Activated CD4-positive, alpha-beta T cell treated with anti-CD3 and anti-CD28 coated beads, Interleukin-2, amount 10 ng/mL, durations not matched to agents 24 days and 14 days (primary cell): ENCODE measurements at places on chromosomes 3 and 15. TPM values are rescaled to one million over a fixed set of nuclear protein-coding genes. Genes with fewer than 3 reads are reported as not detected.
A peak's percentile ranks its signal among the peaks of the same experiment; 100 is the strongest.

- no peaks in the 10 kb centered on the region for H3K27me3 ChIP-seq
- H3K4me1 ChIP-seq, result no peaks in the 10 kb centered on the region
- DNase-seq, result no peak
- no peak overlapping the region for H3K4me3 ChIP-seq
- no peaks in the 10 kb centered on the region for H3K36me3 ChIP-seq
- no peak overlapping the region for H3K27ac ChIP-seq
These were observed 528.8 kb downstream of the UNC13C start for GRCh38 chr15:54506977-54507524.

GRCh38 chr3:52521881-52522650, 11.6 kb downstream of the NT5DC2 start:
- H3K4me3 ChIP-seq, result no peak overlapping the region
- H3K27ac ChIP-seq, result no peak overlapping the region
- no peaks in the 10 kb centered on the region for H3K4me1 ChIP-seq
- no peaks in the 10 kb centered on the region for H3K27me3 ChIP-seq
- no peaks in the 10 kb centered on the region for H3K36me3 ChIP-seq

DNA sequence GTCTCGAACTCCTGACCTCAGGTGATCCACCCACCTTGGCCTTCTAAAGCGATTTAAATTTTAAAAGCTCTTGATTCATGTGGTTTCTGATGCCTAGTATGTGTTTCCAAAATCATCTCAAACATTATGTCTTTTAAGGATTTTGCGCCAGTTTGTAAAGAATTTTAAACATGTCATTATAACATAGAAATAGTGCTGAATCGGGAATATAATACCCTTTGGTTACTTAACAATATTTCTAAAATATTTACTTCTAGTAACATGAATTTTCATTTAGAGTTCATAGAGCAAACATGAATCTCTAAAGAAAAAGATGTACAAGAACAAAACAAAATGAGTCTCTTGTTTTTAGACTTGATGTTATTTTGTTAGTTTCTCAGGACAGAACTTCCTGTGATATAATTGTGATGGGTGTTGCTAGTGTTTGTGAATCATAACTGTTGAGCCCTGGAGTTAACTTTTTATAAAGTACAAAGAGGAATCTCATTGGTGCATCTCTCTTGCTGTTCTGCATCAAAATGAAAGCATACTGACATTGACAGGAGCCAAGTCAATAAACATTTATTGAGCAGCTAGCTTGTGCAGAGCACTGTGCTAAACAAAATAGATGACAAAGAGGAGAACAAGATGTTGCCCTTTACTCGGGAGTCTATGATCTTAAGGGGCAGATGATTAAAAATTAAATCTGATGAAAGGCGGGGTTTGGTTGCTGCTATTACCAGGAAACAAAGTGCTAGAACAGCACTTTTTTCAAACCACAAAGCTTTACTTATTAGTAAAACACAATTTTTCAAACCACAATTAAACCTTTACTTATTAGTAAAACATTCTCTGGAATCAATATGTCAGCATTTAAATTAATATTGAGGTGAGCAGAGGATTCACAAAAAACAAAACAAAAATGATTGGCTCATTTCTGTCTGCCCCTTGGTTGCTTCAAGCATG, 73.4 kb downstream of the MME start:
- no peak overlapping the region for H3K4me3 ChIP-seq
- no peaks in the 10 kb centered on the region for H3K36me3 ChIP-seq
- H3K27me3 ChIP-seq, result no peaks in the 10 kb centered on the region
- H3K27ac ChIP-seq, result no peak overlapping the region
- no peaks in the 10 kb centered on the region for H3K4me1 ChIP-seq
- DNase-seq, result no peak

DNA sequence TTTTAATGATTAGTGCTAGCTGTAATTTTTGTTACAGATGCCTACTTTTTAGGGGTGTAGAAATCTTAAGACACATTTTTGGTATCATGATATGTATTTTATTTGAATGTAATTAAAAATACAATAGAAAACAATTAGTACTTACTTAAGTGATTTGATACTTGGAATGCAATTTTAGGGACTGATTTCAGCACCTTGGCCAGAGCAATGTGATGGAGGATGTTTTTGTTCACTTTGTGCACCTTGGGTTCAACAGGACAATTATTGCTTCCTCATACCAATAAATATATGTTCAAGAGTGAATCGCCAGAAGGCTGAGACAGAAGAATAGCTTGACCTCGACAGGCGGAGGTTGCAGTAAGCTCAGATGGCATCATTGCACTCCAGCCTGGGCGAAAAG, 22.3 kb downstream of the GMNC start:
- H3K4me3 ChIP-seq, result no peak overlapping the region
- no peak overlapping the region for H3K27ac ChIP-seq
- H3K4me1 ChIP-seq, result no peaks in the 10 kb centered on the region
- H3K36me3 ChIP-seq, result no peaks in the 10 kb centered on the region
- no peaks in the 10 kb centered on the region for H3K27me3 ChIP-seq

- H3K4me3 ChIP-seq, result no peak overlapping the region
- no peaks in the 10 kb centered on the region for H3K4me1 ChIP-seq
- no peak overlapping the region for H3K27ac ChIP-seq
These were observed 38.2 kb downstream of the VPS13C start for GRCh38 chr15:62021991-62022600.

DNA sequence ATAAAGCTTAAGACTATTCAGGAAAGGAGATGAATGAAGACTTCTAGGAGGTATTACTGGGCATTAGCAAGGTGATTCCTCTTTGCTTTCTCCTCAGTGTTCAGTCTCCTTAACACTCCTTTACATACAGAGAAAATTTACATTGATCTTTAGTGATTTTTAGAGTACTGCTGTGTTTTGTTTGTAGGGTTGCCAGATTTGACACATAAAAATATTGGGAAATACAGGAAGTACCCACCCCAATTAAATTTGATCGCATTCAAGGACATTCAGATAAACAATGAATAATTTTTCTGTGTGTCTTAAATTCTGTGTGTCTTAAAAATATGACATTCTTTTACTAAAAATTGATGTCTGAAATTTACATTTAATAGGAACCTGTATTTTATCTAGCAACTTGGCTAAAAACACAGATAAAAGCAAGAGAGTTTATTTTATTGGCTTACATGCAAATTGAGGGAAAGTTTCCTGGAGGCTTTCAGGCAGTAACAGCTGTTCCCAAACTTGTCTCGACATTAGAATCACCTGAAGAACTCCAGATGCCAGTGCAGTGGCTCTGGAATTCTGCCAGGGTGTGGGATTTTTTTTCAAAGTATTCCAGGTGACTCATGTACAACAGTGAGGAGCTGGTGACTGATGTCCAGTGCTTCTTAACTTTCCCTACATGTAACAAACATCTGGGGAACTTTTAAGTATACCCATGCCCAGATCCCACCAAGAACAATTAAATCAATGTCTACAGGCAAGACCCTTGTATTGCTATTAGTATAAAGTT, 23.4 kb upstream of the PLOD2 start:
- no peaks in the 10 kb centered on the region for H3K36me3 ChIP-seq
- H3K4me3 ChIP-seq, result no peak overlapping the region
- H3K27ac ChIP-seq, result no peak overlapping the region
- DNase-seq, result no peak

The PP2D1 gene
- not detected in 2 replicates for total RNA-seq

The AP3B2 gene
- not detected in 2 replicates for total RNA-seq

DNA sequence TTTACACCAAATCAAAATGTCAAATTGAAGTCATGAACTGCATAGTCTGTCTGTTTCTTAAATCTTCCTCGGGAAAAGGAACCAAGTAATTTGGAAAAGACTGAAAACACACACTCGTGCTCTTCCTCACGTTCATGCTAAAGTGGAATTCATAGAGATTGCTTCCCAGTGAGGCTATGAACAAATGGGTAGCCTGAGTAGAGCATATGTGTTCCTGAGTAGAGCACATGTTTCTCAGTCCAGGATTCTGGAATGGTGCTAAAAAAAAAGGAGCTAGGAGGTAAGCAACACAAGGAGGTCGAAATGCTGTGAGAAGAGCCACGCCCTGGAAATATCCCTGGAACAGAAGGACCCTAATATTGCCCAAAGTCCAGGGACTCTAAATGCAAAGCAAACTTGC, 494.2 kb upstream of the THBS1 start:
- no peak overlapping the region for H3K27ac ChIP-seq
- no peaks in the 10 kb centered on the region for H3K36me3 ChIP-seq
- H3K4me3 ChIP-seq, result no peak overlapping the region
- H3K27me3 ChIP-seq, result peaks cover 12% of the 10 kb centered on the region

DNA sequence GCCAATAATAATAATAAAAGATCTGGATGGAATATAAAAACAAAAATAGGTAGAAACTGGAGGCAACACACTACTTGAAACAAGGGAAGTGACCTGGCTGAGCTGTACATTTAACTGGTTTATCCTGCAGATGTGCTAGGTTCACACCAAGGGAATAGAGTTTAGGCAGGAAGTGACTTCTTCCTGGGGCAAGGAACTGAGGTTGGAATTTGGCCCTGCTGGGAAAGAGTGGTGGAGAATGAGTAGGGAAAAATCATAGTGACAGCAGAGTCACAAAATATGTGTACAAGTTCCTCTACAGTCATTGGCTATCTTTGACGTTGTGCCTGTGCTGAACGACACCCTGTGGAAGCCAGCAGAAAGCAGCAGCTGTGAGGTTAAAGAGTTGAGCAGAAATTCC, 44.1 kb downstream of the ARHGAP11B start:
- H3K4me1 ChIP-seq, result peaks cover 18% of the 10 kb centered on the region
- H3K27ac ChIP-seq, result peak overlapping the region; percentile 38
- DNase-seq, result peak; percentile 49
- no peaks in the 10 kb centered on the region for H3K27me3 ChIP-seq
- H3K4me3 ChIP-seq, result no peak overlapping the region

The KCNMB3 gene
- total RNA-seq, result 0.19 and 0.70 TPM in 2 replicates

DNA sequence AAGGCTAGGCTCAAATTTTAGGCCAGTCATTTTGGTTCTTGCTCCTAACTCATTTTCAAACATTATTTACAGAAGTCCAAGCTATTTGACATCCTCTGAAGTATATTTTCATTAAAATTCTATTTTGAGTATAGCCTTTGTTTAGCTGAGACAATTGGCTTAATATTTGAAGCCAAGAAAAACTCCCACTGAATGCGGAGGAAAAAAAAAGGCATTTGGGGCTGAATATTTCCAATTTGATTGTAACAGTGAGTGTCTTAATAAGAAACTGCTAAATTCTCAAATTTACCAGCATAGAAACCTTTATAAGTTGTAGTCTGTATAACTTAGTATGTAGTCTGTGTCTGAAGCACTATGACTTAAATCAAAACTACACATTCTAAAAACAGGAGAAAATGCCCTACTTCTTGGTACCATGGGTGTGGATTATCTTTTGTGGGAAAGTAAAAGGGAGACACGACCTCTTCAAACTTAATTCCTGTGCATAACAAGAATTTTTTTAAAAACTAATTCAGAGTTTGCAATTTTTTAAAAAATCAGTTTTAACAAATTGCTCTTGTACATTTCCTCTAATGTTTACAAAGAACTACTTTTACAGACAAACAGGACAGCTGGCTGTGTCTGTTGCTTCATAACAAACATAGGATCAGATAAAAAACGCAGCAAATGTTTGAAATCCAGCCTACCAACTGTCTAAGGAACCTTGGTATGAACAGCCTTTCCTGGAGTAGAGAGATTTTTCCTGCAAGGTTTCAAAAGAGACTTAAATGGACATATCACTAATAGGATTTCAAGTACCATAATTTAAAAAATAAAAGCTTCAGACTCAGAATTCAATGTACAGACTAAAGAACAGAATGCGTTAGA, 52.7 kb upstream of the LMOD3 start:
- H3K27me3 ChIP-seq, result no peaks in the 10 kb centered on the region
- peaks cover 79% of the 10 kb centered on the region for H3K36me3 ChIP-seq
- no peak overlapping the region for H3K4me3 ChIP-seq
- H3K4me1 ChIP-seq, result peaks cover 17% of the 10 kb centered on the region

The REC114 gene
- not detected in 2 replicates for total RNA-seq

DNA sequence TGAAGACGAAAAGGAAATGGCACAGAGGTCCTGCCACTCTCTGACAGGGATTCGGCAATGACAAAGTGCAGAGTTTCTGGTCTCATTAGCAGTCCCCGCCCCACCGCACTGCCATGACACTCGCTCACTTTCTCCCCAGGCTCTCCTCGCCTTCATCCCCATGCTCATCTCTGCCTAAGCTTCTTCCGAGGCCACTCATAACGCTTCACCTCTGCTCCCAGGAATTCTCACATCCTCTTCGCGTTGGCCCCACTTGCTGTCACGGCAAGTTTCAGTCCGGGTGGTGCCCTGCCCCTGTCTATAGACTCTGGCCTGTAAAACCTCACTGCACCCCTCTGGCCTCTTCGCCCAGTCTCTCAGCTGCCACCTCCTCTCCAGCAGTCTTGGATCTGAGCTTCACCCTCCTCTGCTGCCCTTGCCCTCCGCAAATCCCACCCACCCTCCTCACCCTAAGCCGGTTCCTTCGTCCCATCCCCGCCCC, 654 bp downstream of the RUBCN start:
- peak overlapping the region; percentile 97 for H3K27ac ChIP-seq
- H3K36me3 ChIP-seq, result peaks cover 2% of the 10 kb centered on the region
- peaks cover 31% of the 10 kb centered on the region for H3K4me1 ChIP-seq
- peak; percentile 84 for DNase-seq
- no peaks in the 10 kb centered on the region for H3K27me3 ChIP-seq
- H3K4me3 ChIP-seq, result peak overlapping the region; percentile 94

DNA sequence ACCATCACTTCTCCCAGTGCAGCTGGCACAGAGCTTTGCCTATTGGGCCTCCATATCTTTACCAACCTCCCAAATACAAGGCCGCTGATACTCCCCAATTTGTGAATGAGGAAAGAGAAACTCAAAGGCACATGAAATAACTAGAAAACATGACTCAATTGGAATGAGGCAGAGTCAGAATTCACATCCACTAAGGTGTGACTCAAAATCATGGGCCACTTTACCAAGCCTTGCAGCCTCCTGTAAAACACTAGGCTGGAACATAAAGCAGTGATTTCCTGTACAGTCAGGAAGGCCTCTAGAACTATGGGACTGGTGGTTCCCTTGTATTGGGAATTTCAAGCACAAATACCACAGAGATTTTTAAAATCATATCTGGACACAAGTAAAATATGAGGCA, 128.6 kb downstream of the DCLK3 start:
- H3K27ac ChIP-seq, result no peak overlapping the region
- no peak overlapping the region for H3K4me3 ChIP-seq
- H3K4me1 ChIP-seq, result no peaks in the 10 kb centered on the region
- H3K27me3 ChIP-seq, result no peaks in the 10 kb centered on the region
- no peaks in the 10 kb centered on the region for H3K36me3 ChIP-seq

DNA sequence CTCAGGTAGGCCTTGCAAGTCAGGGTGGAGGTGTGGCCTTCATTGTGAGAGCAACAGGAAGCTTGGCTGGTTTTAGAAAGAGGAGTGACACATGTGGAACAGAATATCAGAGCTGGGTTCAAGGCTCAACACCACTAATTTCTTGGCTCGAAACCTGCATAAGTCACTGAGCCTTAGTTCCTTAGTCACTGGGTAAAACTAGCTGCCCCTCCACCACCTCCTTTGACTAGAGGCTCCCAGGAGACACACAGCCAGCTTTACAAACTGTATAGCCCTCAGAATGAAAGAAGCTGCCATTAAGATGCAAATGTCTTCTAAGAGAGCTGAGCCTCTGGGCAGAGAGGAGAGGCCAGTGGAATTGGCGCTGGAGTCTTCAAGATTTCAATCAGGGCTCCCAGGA, 67.7 kb downstream of the CERS3 start:
- H3K27me3 ChIP-seq, result no peaks in the 10 kb centered on the region
- no peak overlapping the region for H3K4me3 ChIP-seq
- peaks cover 3% of the 10 kb centered on the region for H3K4me1 ChIP-seq
- peaks cover 1% of the 10 kb centered on the region for H3K36me3 ChIP-seq

- no peak overlapping the region for H3K4me3 ChIP-seq
- H3K27me3 ChIP-seq, result peaks cover 6% of the 10 kb centered on the region
- no peaks in the 10 kb centered on the region for H3K36me3 ChIP-seq
- peak; percentile 15 for DNase-seq
- no peaks in the 10 kb centered on the region for H3K4me1 ChIP-seq
- no peak overlapping the region for H3K27ac ChIP-seq
These were observed 298.1 kb downstream of the THSD4 start for GRCh38 chr15:71413419-71413818.
